Occipital lobe (tissue), 3 donors: ENCODE measurements at places on chromosomes 11 and 22.

DNA sequence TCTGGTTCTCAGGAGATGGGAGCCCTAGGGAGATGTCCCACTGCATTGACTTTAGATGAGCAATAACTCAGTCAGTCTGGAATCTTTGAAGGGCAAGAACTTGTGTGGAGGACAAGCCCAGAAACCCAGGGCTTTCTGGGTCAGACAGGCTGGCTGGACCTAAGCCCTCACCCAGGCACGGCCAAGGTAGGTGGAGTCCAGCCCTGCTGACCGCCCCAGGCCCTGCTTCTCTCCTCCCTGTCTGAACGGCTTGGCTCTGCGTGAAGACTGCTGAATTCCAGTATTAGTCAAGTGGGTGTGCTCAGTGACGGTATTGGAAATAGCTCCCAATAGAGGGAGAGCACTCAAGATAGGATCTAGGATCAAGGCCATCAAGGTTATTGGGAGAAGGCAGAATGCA, 6.1 kb downstream of the CXCR5 start:
- DNase-seq: no peak

- no peak for DNase-seq
These were observed 24.4 kb upstream of the IZUMO1R start for GRCh38 chr11:94279996-94280395.

GRCh38 chr11:46100670-46101069, 20.6 kb downstream of the PHF21A start:
- no peak for DNase-seq

DNA sequence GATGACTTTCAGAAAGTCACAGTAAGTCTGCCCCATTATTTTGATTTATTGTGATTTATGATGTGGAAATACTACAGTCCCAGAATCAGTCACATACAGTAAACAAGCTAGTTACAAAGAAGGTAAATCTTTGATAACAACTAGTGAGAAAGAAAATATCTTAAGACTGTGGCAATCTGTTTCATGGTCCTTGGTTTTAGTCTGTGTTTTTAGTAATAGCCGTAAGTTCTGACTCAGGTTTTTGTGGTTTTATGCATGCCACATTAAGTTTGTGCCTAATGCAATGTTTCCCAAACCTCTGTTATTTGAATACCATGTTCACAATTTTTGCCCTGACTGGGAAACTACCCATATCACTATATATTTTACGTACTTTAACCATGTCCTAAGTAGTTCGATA, 6.7 kb downstream of the CEP295 start:
- no peak for DNase-seq

GRCh38 chr11:130932086-130932712, 15.9 kb upstream of the SNX19 start:
- DNase-seq: no peak

GRCh38 chr11:125083312-125084056, 20.4 kb downstream of the SLC37A2 start:
- no peak for DNase-seq

- DNase-seq: no peak
These were observed 76.6 kb upstream of the RASSF10 start for GRCh38 chr11:12932485-12932884.

- DNase-seq: no peak
These were observed 6.7 kb downstream of the SLC25A18 start for GRCh38 chr22:17569971-17570511.

GRCh38 chr11:7514099-7514591, 346 bp downstream of the PPFIBP2 start:
- no peak for DNase-seq

- DNase-seq: no peak
These were observed 30.5 kb upstream of the PPARA start for GRCh38 chr22:46119729-46120419.
